ENCODE measurements at places on chromosomes 12 and 14.
A peak's percentile ranks its signal among the peaks of the same experiment; 100 is the strongest.

DNA sequence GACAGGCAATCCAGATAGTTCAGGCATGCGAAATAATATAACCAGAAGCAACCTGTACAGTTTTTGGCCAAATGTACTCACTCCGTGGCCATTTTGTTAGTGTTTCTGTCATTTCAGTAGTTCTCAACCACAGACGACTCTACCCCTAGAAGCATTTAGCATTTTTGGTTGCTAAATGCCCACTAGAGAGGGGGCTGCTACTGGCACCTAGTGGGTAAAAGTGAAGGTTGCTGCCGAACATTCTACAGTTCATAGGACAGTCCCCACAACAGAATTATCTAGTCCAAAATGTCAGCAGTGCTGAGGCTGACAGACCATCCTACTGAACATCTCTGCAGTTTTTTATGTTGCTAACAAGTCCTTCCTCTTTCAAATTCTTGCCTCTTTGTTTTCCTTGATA, 107.4 kb downstream of the TSHR start:
- DNase-seq = no peak

DNA sequence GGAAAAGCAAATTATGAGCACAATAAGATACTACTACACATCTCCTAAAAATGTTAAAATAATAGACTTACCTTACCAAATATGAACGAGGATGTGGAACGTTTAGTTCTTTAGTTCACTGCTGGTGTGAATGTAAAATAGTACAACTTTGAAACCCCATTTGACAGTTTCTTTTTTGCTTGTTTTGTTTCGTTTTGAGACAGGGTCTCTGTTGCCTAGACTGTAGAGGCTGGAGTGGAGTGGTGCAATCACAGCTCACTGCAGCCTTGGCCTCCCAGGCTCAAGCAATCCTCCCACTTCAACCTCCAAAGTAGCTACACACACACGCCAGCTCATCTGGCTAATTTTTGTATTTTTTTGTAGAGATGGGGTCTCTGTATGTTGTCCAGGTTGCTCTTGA, 136.4 kb upstream of the FAR2 start:
- DNase-seq = no peak

DNA sequence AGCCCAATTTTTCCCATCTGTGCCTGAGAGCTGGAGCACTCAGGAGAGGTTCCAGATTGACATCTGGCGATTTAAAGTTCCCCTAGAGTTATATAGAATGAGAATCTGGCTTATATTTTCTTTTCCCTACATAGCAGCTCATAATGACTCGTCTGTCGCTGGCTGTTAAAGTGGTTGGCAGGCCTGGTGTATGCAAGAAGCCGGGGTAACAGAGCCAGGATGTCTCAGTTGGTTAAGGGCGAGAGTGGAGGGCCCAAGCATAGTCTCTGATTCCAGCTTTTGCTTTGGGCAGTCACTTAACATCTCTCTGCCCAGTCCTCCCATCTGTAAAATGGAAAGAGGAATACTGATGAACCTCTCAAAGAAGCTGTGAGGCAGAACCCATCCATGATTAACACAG, 751.6 kb downstream of the NOVA1 start:
- no peak for DNase-seq

DNA sequence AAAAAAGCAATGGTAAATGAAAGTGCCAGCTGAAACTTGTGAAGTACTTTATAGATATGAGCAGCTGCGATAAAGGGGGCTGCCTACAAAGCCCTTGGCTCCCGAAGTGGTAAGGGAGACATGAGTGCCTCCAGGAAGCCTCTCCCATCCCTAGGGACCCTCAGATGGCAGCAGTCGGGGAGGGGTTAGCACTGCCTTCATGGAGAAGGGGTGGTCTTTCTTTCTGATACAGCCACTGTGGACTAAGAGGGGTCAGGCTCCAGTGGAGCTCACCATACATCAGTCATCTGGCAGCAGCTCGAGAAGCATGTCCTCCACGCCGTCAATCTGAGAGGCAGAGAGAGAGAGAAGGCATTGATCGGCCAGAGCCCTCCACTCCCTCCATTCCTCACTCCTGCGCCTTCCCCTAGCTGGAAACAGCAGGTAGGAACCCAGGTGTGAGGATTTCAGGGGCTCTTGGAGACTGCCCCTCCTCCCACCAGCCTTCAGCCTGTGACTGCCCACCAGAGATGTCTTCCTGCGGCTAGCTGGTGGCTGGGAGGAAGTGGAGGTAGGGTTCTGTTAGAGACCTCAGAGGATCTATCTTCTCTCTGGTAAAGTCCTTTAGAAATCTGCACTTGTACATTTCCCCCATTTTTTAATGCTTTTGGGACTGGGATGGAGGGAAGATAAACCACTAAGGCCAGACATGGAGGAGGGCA, 2.3 kb downstream of the TCL1A start:
- no peak for DNase-seq

DNA sequence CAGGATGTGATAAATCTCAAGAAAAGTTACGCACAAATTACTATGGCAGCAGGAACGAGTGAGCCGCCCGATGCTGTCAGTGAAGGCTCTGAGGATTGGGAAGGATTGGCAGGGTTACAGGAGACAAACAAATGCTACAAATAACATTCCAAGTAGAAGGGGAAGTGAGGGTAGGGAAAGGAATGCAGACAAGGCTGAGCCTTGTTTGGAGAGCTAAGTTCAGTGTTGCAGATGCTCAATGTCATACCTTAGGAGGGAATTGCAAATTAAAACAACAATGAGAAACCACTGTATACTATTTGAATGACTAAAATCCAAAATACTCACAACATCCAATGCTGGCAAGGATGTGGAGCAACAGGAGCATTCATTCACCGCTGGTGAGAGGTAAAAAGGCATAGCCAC, 1.3 kb downstream of the CLEC9A start:
- peak; percentile 97 for DNase-seq

DNA sequence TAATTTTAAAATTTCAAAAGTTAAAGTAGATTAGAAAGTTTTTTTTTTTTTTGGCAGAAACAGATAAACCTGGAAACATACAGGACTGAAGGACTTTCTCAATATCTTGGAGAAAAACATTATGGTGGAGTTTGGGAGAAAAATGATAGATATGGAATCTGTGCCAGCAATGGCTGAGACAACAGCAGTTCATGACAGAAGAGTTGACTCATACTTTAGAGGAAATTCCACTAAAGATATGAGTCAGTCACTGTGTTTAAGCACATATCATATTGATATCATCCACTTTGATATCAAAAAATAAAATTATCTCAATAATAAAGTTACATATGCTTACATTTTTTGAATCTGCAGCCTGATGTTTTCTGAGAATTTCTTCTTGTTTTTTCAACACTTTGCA, 193.9 kb upstream of the OR4E1 start:
- DNase-seq = peak; percentile 55

- DNase-seq = no peak
These were observed 101.9 kb downstream of the RIN3 start for GRCh38 chr14:92615451-92615850.

DNA sequence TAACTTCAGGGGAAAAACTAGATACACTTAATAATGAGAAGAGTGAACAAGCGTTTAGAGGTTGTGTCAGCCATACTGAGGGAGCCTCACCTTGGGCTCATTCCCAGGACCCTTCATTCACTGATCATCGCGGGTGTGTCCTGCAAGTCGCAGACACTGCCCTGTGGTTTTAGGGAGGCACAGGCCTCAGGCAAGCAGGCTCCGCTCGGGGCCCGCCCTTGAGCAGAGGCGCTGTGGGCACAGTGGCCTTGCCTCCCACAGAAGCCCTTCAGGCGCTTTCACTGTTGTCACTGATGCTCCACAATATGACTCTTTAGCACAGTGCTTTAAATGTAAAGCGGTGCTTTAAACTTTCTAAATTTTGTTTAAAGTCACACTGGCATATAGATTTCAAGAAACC, 67.4 kb downstream of the DDX51 start:
- no peak for DNase-seq

DNA sequence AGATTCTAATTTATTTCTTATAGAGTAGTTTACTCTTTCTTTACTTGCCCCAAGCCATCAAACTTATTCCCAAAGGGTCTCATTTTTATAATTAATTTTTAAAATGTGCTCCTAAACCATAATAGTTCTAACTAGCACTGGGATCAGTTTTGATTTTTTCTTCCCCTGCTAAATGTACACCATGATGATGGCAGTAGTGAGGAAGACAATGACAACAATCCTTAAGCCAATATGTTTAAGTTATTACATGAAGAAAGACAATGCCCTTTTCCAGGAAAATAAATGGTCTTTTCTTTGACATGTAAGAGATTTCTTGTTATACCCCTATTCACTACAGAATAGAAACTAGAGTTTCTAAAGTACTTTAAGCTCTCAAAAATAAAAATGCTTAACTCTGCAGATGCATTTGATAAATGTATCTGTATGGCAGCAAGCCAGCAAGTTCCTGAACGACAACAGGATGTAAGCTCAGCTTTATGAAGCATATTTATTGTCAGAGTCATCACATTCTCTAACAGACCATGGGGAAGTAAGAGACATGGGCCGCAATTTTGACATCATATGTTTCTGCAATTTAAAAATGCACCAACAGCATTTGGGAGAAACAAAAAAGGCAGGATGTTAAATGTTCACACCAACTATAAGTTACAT, 36.0 kb upstream of the SNX6 start:
- peak; percentile 94 for DNase-seq

DNA sequence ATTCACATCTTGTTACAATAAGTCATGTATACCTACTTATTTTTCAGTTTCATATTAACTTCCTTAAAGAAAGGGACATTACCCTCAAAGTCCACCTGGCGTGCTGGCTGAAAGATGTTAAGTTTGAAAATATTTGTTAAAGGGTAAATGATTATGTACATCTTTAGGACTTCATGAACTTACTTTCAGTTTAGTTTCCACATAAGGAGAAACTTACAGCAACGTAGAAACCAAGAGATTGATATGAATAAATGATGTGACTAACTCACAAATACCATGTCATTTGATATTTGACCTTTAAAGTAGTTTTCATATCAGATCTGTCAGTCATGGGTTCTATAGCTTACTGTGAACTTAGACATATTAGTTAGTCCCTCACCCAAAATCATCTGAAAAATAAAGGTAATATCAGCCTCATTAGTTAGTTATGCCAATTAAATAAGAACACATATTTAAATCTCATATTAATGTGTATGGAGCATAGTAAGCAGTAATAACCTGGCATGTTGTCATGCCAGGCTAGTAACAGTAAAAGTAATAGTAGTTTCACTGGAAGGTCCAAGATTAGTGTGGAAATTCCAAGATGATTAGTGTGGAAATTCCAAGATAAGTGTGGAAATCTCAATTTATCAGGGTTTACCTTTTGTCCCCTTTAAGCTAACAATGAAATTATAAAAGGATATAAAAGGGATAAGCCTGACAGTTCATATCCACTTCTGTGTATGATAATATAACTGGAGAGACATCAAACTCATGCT, 1.9 kb upstream of the CLEC2D start:
- DNase-seq = no peak

- DNase-seq = no peak
These were observed 1.1 kb upstream of the SDSL start for GRCh38 chr12:113420996-113421595.

DNA sequence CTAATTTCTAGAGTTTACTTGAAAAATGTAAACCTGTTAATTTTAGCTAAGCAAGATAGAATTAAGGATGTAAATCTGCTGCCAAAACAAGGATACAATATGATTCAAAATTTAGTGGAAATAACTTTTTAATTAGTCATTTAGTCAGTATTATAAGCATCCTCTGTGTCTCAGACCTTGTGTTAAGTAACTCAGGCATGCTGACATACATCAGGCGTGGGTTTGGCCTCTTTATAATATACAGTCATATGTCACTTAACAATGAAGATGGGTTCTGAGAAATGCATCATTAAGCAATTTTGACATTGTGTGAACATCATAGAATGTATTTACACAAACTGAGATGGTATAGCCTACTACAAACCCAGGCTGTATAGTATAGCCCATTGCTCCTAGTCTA, 386.9 kb downstream of the ZFP36L1 start:
- DNase-seq = no peak

DNA sequence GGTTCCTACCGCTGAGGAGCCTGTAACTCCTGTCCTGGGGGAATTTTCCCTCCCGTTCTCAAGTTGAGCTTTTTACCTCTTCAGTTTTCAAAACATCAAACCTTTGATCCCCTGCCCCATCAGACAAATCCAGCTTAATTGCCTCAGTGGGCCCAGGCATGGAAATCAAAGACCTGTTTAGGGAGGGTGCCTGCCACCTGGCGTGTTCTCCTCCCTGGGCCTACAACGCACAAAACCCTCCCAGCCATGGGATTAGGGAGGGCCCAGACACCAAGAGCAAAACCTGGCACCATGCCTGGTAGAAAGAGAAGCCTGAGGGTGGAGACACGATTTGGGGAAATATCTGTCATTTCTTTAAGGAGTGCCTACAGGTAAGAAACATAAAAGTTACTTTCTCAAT, 672.9 kb downstream of the BCL11B start:
- DNase-seq = no peak

DNA sequence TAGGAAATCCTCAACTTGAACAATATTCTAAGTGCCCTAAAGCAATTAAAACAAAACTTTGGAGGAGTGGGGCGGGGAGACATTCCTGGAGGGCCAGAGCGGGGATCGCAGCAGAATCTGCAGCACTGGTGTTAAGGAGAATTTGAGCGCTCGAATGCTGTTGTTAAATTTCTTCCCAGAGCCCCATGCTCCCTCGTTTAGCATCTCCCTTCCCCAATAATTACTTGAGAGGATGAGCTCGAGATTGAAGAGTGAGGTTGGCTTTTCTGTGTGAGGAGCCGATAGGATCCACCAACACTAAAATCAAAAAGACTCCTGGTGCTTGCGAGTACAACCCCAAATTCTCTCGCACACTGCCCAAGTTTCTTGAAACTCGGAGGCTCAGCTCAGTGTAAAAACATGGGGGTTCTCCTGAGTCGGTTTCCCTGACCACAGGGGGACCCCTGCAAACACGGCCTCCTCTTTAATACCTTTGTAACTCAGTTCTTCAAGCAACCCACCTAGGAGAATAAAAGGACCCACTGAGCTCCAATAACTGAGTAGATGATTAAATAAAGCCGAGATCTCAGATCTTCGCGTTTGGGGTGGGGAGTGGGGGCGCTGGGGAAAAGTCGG, 10.2 kb upstream of the FOXG1 start:
- DNase-seq = no peak
